ENCODE measurements at places on chromosomes 1 and 21.
A peak's percentile ranks its signal among the peaks of the same experiment; 100 is the strongest.

DNA sequence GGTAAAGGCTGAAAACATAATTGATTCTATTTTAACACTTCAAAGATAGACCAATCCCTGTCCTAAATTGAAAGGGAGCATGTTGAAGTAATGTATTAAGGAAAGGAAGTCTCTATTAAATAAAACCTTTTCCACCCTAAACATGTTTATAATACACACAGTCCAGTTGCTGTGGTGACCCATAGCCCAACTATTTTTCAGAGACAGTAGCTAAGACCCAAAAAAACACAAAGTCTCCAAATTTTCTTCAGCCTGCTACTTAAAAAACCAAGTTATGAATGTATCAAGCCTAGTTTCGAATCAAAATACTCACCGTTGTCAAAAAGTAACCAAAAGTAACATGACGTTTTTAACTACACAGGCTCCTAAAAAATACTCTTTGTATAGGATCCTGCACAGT, 1.6 kb downstream of the ELK4 start:
- DNase-seq = no peak

- DNase-seq = no peak
Measured at GRCh38 chr1:170196490-170197236, 50.9 kb downstream of the NTMT2 start.

GRCh38 chr1:2289607-2290006, 61.5 kb downstream of the SKI start:
- no peak for DNase-seq

DNA sequence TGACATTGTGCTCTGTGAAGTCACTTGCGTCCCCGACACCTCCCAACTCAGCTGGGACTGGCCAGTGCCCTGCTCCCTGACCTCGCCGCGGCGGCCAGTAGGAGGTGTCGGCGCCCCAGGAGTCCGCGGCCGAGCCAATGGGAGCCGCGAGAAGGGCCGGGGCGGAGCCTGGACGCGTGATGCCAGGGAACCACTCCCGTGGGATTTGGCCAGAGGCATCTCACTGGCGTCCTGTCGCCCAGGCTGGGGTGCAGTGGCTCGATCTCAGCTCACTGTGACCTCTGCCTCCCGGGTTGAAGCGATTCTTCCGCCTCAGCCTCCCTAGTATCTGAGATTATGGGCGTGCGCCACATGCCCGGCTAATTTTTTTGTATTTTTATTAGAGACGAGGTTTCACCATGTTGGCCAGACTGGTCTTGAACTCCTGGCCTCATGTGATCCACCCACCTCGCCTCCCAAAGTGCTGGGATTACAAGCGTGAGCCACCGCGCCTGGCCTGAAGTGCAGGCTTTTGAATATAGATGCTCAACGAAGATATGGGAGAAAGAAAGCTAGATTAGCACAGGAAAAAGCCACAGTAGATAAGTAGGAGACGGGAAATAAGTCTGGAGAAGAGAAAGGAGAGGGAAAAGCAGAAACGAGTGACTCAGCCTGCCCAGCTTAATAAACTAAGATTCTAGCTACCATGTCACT, 38.0 kb downstream of the ZBTB8OS start:
- peak; percentile 38 for DNase-seq

- no peak for DNase-seq
Measured at GRCh38 chr1:19495799-19496526, 10.6 kb upstream of the CAPZB start.

DNA sequence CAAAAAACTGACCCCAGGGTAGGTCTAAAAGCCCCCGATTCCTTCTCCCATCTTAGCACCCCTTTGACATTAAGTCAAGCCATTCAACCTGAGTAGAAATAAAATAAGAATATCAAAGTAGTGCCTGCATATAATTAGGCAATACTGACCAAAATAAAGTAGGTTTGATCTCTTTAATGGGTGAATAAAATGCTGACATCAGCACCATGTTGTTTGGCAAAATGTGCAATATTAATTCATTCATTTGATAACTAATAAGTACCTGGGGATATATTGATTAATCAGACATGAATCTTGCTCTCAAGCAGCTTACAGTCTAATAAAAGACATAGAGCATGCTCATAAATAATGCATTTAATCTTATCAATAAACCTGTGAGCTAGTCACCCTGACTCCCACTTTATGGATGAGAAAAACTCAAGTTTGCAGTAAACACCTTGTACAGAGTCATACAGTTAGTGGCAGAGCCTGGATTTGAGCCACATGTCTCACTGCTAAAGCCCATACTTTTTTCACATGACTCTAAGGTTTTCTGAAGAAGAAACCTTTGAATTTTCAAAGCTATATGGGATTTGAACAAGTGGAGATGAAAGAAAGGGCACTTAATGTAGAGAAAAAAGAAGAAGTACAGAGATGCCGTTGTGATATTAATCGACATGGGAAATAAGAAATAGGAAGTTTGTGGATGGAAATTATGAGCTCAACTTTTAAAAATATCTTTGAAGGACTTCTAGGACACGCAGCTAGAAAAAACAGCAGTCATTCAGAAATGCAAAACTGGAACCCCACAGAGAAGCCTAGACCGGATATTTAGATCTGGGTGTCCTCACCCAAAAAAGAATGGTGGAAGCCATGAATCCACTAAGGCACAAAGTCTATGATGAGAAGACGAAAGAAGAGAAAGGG, 183.9 kb downstream of the TOMM20 start:
- no peak for DNase-seq

DNA sequence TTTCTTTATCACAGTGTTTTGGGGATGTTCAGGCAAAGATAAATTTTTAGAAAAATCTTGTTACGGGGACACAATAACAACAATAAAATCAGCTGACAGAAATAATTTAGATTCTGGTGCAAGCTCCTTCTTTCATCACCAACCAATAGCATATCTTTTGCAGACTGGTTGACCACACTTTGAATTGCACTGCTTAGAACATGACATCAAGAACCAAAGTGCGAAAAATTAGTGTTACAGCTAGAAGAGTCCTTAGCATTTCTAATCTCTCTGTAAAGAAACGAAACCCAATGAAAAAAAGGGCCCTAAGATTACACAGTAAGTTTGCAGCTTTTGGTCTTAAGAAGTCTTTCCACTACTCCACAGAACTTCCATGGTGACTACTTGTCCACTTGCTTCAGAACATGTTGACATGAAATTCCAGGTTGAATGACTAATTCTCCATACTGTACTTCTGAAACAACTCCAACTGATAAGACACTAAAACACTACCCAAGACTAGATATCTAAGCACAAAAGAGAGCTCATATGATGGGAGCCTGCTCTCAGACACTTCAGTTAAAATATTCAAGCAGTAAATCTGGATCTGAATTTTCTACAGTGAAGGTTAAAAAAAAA, 31.3 kb downstream of the XKR8 start:
- DNase-seq = no peak

- DNase-seq = no peak
Measured at GRCh38 chr1:31482482-31483011, 69.5 kb downstream of the SERINC2 start.

DNA sequence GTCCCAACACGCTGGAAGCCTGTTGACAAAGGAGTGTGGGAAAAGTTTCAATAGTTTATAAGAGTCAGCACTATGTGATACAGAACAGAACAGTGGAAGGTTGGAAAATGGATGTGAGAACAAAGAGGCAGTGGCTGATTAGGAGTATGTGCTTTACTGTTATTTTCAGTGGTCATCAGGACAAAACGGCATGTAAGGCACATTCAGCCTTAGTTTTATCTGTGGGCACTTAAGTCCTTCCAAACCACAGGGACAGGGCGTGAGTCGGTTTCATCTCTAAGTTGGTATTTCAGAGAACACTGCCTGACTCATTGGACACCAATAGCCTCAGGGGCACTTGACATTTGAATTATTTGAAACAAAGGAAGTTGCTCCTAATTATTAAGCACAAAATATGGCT, 306.9 kb downstream of the ASTN1 start:
- no peak for DNase-seq

- DNase-seq = no peak
Measured at GRCh38 chr1:57262472-57262871, 161.4 kb downstream of the DAB1 start.

DNA sequence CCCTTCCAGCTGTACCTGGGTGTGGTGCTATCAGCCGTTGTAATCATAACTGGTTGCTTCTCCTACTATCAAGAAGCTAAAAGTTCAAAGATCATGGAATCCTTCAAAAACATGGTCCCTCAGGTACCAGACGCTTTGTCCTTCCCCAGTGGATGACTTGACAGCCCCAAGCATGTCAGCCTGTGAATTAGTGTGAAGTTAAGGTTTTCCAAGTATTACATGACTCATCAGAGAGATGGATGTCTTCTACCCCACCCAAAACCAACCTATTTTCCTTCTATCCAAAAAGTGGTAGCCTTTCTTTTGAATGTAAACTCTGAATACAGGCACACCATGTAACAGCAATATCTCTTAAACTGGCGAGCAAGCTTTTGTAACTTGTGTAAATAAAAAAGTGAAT, 15.1 kb downstream of the ATP1A1 start:
- DNase-seq = no peak

DNA sequence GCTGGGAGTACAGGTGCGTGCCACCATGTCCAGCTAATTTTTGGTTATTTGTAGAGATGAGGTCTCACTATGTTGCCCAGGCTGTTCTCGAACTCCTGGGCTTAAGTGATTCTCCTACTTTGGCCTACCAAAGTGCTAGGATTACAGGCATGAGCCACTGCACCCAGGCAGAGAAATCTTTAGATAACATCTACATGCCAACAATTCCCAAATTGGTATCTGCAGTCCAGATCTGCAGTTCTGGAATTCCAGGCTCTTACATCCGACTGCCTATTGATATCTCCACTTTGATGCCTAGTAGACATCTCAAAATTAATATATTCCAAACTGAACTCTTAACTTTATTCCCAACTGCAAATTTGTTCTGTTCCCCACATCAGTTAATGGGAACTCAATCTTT, 23.3 kb downstream of the INAVA start:
- DNase-seq = no peak

GRCh38 chr21:25170681-25171080, 436.6 kb downstream of the MRPL39 start:
- DNase-seq = no peak

DNA sequence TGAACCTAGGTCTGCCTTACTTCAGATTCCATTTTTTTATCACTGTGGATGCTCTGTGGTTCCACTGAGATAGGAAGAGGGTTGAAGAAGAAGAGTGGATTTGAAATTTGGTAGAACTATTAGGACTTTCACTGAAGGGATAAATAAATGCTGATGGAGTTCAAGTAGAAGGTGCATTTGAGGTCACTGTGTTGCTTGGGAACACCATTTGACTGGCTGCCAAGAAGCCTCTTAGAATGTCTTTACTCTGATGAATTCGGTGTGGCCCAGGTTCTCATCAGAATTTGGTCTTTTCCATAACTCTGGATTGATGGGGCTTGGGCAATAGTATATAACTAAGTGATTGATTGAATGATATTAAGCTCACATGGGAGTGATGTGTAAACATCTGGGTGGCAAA, 11.9 kb downstream of the XPR1 start:
- DNase-seq = no peak

GRCh38 chr1:151993734-151994496, at the start of gene S100A10:
Gene S100A10 (minus strand): TSS chr1:151993859. CDS start chr1:151986230, 7,629 bp downstream.
- peak; percentile 59 for DNase-seq

GRCh38 chr1:76807543-76808260, 59.6 kb upstream of the ST6GALNAC5 start:
- no peak for DNase-seq

GRCh38 chr1:207463571-207463970, 9.4 kb downstream of the CR2 start:
- no peak for DNase-seq

GRCh38 chr1:220012259-220012658, 34.0 kb downstream of the EPRS1 start:
- no peak for DNase-seq

- no peak for DNase-seq
Measured at GRCh38 chr1:13892671-13893325, 192.8 kb downstream of the PRDM2 start.

- no peak for DNase-seq
Measured at GRCh38 chr1:35555212-35555584, 2.0 kb downstream of the KIAA0319L start.

DNA sequence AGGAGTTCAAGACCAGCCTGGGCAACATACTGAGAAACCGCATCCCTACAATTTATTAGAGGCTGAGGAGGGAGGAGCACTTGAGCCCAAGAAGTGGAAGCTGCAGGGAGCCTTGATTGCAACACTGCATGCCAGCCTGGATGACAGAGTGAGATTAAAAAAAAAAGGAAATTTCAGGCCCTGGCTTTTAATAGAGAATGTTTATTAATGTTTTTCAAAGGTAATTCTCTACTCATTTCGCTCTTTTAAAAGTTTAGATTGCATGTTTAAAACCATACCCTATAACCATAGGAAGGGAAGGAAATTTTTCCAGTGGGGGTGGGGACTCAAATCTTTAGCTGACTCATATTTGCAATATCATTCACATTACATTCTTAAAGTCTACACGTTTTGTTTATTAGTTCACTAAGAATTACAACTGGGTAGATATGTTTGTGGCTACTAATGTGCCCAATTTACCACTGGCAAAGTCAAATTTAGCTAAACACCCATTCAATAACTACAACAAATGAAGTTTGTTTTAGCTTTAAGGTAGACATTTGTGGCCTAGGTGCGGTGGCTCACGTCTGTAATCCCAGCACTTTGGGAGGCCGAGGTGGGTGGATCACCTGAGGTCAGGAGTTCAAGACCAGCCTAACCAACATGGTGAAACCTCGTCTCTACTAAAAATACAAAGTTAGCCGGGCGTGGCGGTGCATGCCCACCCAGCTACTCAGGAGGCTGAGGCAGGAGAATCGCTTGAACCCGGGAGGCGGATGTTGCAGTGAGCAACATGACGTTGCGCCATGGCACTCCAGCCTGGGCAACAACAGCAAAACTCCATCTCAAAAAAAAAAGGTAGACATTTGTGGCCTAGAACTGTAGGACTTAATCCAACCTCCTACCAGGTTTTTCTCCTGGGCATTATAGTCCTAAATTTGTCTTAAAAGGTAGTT, 5.0 kb downstream of the KDM5B start:
- no peak for DNase-seq

GRCh38 chr1:6512908-6513280, 21.4 kb upstream of the PLEKHG5 start:
- no peak for DNase-seq

DNA sequence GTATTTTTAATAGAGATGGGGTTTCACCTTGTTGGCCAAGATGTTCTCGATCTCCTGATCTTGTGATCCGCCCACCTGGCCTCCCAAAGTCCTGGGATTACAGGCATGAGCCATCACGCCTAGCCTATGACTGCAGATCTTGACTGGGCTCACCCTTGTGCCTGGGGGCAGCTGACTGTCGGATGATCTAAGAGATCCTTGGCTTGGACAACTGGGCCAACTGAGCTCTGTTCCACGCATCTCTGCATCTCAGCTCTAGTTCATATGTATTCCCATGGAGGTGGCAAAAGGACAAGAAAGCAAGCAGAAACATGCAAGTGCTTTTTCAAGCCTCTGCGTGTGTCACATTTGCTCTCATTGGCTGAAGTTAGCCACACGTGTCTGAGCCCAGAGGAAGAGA, 75.8 kb upstream of the SELENON start:
- DNase-seq = no peak

DNA sequence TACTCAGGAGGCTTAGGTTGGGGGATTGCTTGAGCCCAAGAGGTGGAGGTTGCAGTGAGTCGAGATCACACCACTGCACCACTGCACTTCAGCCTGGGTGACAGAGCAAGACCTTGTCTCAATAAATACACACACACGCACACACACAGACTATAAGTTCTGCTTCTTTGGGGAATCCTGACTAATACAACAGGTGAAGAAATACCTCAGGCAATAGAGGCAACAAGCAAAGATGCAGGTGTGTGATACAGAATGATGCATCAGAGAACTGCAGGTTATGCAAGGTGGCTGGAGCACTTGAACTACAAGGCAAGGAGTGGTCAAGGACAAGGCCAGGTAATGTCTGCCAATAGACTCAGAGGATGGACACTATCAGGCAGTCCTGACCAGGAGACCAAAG, 117.6 kb upstream of the ZNF678 start:
- DNase-seq = no peak
